ENCODE measurements at places on chromosomes 1 and 21.

- no peak for DNase-seq
These were observed 97.1 kb upstream of the C1orf87 start for GRCh38 chr1:60170709-60171108.

DNA sequence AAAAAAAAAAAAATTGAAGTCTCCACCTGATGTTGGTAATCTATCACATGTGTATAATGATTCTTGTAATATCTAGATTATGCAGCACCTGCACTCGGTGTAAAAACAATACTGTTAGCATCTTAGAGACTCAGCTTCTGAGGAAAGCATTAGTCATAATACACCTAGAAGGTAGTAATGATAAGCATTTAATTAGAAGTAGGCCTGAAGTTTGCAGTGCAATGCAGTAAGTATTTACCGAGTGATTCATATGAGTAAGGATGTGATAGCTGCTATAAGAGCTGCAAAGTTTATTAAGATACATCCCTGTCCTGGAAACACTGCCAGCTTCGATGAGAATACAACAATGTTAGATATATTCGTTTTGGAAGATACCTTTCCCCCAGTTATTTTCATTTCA, 196.4 kb downstream of the GREM2 start:
- no peak for DNase-seq

GRCh38 chr21:28426545-28426944, 566.1 kb downstream of the LTN1 start:
- no peak for DNase-seq

GRCh38 chr1:27973771-27974416, 14.1 kb downstream of the XKR8 start:
- no peak for DNase-seq

DNA sequence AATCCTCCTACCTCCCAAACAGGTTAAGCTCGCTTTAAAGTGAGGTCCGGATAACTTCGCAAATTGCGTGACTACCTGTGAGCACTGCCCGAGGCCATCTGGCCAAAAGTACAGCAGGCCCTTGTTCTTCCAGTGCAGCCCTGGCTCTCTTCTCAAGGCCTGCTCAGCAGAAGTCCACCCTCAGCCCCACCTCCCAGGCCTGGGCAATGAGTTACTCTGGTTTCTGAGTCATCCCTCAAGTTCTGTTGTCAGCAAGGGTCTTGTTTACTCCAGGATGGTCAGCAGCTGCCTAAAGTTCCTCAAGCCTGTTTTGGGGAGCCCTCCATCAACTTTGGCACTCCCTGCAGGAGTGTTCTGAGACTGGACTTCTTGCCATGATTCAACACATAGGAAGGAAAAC, 101.7 kb downstream of the BCAR3 start:
- DNase-seq = no peak

Data from stimulated activated CD8-positive, alpha-beta memory T cell treated with anti-CD3 and anti-CD28 coated beads, Interleukin-15, amount 100 ng/mL, for 24 hours (primary cell).